ENCODE measurements at places on chromosomes 6 and 20.

DNA sequence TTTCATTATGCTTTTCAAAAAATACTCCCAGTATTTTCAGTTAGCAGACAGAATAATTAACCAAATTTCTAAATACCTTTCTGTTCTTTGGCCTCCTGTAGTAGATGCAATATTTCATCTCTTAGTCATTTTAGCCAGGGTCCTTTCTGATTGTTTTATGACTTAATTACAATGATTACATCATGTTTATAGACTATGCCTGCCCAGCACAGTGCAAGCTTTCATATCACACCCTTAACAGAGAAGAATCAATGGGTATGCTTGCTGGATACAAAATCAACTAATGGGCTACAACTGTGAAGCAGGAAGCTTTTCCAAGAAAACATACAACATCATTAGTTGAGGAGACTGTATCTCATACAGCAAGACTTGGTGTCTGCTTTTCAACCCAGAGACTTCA lies 119.8 kb upstream of the NRSN1 start:
- no peak for DNase-seq

- DNase-seq: no peak
These were observed 371.4 kb downstream of the HDGFL1 start for GRCh38 chr6:22940581-22941290.

DNA sequence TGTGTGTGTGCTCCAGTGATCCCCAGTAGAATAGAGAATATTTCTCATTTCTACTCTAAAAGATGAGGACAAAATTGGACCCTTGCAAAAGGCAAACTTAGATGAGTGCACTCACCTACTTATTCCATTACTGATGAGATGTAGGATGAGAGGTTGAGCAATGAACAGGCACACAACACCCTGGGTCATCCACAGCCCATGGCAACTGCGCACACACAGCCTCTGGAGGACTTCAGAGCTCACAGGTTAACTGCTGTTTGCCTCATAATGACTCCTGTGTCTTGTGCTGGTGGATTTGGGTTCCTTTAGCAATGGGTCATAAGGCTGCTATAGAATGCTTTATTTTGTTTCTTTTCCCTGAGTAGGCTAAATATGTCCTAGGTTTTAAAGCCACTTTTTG lies 103.6 kb upstream of the TNFAIP3 start:
- DNase-seq: no peak

GRCh38 chr6:113414511-113414910 lies 442.6 kb upstream of the MARCKS start:
- no peak for DNase-seq

DNA sequence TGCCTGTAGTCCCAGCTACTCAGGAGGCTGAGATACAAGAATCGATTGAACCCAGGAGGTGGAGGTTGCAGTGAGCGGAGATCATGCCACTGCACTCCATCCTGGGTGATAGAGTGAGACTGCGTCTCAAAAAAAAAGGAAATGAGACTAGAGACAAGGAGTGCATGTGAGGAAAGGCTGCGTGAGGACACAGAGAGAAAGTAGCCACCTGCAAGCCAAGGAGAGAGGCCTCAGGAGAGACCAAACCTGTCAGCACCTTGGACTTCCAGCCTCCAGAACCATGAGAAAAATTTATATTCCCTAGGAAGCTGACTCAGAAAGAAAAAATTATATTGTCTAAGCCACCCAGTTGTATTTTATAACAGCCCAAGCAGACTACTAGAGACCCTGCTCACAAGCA lies 7.4 kb upstream of the BEND3 start:
- DNase-seq: no peak

DNA sequence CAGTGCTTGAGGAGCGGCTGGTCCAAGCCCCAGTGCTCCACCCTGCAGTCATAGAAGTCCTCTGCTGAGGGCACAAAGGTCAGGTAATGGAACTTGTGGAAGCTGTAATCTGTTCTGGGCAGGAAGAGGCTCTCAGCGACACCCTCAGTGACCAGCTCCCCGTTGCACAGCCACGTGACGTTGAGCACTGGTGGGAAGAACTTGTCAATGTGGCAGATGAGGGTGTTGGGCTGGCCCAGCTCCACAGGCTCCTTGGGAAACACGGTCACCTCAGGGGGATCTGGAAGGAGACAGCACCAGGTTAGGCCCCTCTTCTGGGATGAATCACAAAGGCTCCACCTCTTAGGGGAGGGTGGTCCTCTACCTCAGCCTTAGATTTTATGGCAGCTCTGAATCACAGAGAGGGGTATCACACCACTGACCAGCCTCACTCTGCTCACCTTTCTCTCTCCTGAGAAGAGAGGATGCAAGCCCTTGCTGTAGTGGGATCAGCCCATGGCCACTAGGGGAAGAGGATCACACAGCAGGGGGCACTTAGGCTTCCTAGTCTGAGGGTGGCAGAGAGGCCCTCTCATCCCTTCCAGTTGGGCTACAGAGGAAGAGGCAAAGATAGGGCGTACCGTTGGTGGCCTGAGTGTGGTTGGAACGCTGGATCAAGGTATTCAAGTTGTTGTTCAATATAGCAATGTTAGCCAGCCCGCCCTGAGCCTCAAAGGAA lies 4.3 kb downstream of the HLA-DPA1 start:
- DNase-seq: no peak

- no peak for DNase-seq
These were observed 7.9 kb downstream of the RING1 start for GRCh38 chr6:33216117-33216649.

- DNase-seq: no peak
These were observed 223.6 kb upstream of the CITED2 start for GRCh38 chr6:139597771-139598755.

DNA sequence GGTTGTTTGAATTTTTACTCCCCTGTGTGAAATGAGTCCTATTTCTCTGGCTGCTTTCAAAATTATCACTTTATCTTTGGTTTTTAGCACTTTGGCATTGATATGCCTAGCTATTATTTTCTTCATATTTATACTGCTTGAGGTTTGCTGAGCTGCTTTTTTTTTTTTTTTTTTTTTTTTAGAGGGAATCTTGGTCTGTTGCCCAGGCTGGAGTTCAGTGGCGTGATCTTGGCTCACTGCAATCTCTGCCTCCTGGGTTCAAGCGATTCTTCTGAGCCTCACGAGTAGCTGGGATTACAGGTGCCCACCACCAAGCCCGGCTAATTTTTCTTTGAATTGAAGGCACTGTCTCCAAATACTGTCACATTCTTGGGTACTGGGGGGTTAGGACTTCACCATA lies 40.6 kb downstream of the STXBP5 start:
- DNase-seq: no peak

GRCh38 chr20:36585410-36586125 lies 12.2 kb downstream of the TGIF2 start:
- DNase-seq: no peak

- no peak for DNase-seq
These were observed 15.7 kb downstream of the HS3ST5 start for GRCh38 chr6:114327074-114327473.

DNA sequence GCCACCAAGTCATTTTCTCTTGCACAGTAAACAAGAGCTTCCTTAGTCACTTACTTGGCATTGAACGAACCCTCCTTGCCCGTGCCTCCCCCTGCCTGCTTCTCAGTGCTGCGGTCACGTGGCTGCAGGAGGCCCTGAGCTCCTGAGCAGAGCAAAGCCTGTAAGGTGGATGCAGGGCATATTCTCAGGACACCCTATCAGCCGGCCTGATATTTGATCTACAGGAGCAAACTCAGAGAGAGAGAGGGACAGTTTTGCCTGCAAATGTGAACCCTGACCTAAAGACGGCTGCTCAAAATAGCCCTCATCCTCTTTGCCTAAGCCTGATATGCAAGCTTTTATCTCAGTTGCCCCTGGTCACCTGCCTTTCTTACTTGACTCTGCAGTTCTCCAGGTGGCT lies 93.0 kb upstream of the POPDC3 start:
- DNase-seq: no peak

DNA sequence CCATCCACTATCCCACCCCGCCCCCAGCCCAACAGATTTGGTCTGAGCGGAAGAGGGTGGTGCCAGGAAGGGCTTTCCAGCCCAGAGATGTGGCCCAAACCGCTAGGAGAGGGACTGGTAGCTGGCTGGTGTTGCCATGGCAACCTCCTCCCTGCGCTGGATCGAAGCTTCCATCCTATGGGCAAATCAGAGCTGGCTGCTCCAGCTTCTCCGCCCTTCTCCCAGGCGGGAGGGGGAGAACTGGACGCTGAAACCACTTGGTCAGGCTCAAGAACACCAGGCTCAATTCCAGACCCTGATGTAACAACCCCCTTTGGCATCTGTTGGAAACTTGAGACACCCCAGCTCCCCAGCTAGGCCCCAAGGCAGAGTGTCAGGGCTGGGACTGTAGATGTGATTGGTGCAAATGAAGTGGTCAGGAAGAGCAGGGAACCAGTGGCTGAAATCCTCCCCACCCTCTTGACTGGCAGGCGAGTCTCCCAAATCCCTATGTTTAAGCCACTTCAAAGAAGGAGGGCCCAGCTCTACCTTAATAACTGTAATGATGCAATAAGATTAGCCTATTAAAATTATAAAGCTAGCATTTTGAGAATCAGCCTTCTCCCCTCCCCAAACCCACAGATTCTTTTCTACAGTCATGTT lies 4.2 kb downstream of the RIMS4 start:
- DNase-seq: no peak

DNA sequence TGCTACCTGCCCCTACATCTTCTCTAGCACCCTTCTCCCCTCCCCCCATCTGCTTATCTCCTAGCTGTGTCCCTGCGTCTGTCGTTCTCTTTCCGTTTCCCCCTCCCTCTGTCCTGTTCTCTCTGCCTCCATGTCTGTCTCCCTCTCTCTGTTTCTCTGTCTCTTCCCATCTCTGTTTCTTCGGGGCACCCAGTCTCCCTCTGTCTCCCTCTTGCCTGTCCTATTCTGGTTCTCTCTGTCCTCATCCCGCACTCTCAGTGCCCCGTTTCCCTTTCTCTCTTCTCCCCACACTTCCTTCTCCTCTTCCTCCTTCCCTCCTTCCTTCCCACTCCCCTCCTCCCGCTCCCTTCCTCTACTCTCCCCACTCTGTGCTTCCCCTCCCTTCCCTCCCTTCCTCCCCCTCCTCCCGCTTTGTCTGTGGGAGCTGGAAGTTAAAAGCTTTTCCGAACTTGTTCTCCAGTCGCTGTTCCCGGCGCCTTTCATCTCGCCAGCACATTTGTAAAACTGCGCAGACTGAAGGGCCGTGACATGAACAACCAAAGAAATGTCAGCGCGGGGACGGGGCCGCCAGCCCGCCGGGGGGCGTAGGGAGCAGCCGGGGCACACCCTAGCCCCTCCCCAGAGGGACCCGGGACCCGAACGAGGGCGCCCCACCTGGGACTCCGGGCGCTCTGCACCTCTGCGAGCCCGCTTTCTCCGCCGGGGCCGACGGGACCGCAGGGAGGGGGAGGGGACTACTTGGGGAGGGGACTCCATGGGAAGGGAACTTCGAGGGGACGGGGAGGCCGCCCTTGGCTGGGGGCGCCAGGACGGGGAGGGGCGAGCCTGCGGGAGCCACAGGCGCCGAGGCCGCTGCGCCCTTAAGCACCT lies 4.0 kb upstream of the CDH22 start:
- DNase-seq: no peak

DNA sequence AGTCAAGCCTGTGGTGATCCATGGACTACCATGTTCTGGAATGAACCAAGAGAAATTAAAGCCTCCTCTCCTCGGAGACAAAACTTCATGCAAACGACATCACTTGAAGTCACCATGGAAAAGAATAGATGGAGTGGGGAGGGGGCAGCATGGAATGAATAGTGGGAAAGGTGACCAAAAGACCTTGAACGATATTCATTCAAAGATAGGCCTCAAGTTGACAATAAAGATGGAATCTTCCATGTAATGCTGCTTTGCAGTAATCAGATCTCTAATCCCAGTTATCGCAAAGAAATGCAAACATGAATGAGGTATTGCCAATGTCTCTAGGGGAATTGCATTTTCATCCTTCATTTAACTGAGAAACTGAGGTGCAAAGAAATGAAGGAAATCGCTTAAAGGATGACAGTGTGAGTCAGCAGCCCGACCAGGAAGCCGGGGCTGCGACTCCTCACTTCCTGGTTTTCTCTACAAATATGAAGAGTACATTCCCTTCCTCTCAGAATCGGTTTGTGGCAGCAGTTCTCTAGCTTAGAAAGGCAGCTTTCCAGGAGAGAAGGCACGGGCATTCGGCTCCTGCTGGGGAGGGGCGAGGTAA lies 65.6 kb upstream of the RREB1 start:
- no peak for DNase-seq

- DNase-seq: no peak
These were observed 47.1 kb downstream of the TRIM27 start for GRCh38 chr6:28876710-28877109.

GRCh38 chr6:36954262-36954931 lies at the start of gene PI16:
PI16 (plus strand) TSS chr6:36954738; CDS start chr6:36954761, 23 bp downstream.
- DNase-seq: no peak

GRCh38 chr20:51529758-51530157 lies 12.8 kb downstream of the NFATC2 start:
- no peak for DNase-seq

- no peak for DNase-seq
These were observed 745 bp upstream of the AGPAT1 start for GRCh38 chr6:32176476-32177182.

GRCh38 chr6:125393449-125393858 lies 91.7 kb upstream of the HDDC2 start:
- no peak for DNase-seq

GRCh38 chr6:42688281-42688680 lies 34.1 kb downstream of the PRPH2 start:
- DNase-seq: no peak

GRCh38 chr6:117585647-117586046 lies 16.7 kb downstream of the GOPC start:
- no peak for DNase-seq

DNA sequence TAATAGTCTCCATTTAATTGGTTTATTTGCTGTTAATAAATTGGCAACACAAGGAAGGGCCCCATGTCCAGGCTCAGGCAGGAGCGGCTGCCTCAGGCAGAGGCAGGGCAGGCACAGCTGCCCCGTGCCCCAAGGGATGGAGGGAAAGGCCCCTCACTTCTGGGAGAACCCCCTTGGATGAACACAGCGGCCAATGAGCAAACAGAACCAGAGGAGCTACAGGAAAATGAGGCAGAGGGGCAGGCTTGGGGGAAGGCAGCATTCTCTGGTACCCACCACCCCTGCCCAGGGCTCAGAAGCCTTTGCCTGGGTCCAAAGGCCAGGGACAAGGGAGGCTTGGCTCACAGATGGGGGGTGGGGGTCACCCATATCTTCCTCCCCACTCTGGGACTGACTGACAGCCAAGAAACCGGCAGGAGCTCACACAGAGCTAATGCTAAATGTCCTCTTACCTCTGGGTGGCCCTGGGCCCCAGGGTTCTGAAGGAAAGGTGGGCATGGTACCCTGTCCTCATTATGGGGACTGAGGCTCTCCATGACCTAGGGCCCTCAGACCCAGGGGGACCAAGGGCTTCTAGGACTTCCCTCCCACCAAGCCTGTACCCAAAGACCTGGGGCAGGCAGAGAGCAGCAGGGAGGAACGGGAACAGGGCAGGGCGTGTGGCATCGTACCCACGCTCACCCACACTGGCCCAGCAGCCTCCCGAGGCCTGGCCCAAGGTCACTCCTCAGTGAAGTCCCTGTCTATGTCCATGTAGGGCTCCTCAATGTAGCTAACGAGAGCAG lies 47.0 kb downstream of the MYH7B start:
- DNase-seq: no peak
